ENCODE measurements at places on chromosomes 7 and 10.
A peak's percentile ranks its signal among the peaks of the same experiment; 100 is the strongest.

GRCh38 chr7:95922191-95922590, 149.8 kb downstream of the DYNC1I1 start:
- no peak for DNase-seq

GRCh38 chr7:75727881-75728593, 10.7 kb downstream of the HIP1 start:
- no peak for DNase-seq

DNA sequence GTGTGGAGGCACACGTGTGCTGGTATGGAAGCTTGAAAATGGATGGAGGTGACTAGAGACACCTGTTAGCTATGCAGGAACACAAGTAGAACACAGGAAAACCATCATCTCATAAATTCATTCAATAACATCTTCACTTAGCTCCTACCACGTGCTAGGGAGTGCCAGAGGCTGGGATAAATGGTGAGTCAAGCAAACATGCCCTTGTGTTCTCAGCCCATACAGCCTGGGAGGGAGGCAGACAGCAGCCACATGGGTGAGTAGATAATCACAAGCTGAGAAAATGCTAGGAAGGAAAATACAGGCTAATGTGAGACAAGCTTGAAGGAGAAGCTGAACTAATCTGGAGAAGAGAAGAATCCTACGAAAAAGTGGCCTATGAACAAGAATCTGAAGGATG, 468.0 kb upstream of the ZMIZ1 start:
- no peak for DNase-seq

- DNase-seq, result no peak
Observed at GRCh38 chr10:12396567-12396966, 47.2 kb downstream of the CAMK1D start.

GRCh38 chr7:73526896-73527821, 5.1 kb upstream of the BAZ1B start:
- peak; percentile 74 for DNase-seq

GRCh38 chr10:127210936-127211466, 14.6 kb upstream of the INSYN2A start:
- no peak for DNase-seq

DNA sequence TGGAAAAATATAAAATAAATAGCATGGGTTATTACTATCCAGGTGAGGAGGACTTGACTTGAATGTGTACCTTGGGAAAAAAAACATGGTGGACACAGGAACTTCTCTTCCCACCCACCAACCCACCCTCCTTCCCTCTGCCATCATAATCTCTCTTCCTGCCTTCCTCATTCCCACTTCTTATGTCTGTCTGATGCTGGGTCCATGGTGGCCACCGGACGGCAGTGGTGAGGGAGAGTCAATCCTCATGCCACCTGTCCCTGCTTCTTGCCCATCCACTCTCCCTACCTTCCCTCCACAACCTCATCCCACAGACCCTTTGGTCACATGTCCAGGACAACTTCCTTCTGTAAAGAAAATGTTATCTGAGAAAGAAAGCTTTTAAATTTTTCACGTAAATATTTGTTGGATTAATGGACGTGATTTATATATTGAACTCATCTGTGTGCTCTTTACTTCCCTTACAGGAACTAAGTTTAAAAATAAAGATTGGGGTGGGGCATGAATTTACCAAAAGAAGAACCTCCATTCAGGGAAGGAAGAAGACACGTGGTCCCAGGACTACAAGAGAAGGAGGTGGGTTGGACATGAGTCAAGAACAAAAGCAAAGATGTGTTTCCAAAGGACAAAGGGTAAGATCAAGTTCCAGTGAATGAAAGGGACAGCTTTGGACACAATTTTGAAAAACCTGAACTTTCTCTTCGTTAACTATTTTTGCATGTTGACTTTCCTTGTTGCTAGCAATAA, 104.5 kb downstream of the PIP4K2A start:
- DNase-seq, result no peak

DNA sequence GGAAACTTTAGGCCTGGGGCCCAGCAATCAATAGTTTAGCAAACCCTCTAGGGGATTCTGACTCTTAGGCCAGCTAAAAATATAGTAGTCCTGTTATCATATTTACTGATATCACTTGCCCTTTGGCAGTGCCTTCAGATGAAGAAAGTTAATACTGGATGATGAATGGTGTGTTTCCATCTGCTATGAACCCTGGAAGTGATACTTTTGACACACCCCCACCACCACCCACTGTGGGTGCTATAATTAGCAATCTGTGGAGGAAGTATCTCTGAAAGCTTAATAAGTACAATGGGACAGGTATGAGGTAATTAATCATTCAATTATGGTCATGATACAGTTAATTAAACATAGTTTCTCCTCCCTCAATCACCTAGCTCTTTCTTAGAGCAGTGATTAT, 90.4 kb upstream of the LRRTM3 start:
- DNase-seq, result no peak

DNA sequence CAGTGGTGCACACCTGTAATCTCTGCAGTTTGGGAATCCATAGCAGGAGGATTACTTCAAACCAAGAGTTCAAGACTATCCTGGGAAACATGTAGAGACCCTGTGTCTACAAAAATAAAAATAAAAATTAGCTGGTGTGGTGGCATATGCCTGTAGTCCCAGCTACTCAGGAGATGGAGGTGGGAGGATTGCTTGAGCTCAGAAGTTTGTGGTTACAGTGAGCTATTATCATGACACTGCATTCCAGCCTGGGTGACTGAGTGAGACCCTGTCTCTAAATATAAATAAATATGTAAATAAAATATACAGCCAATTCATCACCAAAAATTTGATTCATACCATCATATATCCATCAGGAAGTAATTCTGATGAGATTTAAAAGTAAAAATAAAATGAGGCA, 60.9 kb downstream of the ANKRD7 start:
- DNase-seq, result no peak

DNA sequence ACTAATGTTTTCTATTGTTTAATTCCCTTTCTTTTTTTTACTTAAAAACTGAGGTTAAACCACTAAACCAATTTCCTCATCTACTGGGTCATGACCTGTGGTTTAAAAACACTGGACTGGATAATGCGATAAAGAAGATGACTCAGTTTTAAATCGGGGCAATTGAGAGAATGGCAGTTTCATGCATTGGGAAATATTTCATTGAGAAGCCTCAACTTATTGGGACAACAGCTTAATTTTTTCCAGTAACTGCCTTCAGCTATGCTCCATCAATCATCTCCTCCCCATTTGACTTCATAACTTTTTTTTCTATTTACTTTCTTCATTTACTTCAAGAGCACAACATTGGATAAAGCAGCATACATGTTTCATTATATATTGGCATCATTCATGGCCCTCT, 61.8 kb upstream of the MET start:
- DNase-seq, result no peak

DNA sequence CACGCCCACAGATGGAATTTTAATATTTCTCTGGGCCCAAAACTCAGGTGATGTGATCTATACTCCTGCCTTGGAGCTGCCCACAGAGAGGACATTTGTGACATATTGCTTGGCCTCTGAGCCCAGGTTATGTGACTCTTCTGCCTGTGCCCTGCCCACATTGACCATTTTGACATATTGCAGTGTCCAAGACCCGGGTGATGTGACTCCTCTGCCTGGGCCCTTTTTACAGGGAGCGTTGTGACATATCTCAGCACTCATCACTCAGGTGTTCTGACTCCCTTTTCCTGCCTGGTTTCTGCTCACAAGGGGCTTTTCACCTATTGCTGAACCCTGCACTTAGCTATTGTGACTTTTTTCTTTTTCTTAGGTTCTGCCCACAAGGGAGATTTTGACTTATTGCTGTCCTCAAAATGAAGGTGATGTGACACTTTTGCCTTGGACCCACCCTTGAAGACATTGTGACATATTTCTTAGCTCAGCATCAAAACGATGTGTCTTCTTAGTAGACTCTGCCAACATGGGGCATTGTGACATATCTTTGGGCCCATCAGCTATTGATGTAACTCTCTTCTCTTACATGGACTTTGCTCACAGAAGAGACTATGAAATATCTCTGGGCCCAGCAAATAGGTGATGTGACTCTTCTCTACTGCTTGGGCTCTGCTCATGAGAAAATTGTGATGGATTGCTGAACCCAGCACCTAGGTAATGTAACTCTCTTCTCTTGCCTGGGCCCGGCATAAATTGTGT, 11.0 kb upstream of the ZNF107 start:
- no peak for DNase-seq

GRCh38 chr10:77925795-77926565, 575 bp downstream of the DLG5 start:
- DNase-seq, result peak; percentile 38

GRCh38 chr7:47901542-47901941, 46.7 kb downstream of the PKD1L1 start:
- DNase-seq, result peak; percentile 89

DNA sequence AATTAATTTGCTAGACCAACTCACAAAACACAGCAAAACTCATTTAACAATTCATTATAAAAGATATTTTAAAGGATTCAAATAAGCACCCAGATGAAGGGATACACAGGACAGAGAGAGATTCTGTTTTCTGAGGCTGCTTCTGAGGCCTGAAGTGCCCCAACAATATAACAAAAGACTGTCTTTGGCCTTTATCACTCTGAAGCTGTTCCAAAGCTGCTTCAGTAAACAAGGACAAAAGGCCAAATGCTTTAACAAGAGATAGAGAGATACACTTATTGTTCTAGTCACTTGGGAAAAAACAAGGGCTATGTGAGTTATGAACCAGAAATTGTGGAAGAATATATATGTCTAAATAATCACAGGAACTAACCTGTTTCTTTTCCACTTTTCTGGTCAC, 223.7 kb downstream of the CXCL12 start:
- DNase-seq, result no peak

DNA sequence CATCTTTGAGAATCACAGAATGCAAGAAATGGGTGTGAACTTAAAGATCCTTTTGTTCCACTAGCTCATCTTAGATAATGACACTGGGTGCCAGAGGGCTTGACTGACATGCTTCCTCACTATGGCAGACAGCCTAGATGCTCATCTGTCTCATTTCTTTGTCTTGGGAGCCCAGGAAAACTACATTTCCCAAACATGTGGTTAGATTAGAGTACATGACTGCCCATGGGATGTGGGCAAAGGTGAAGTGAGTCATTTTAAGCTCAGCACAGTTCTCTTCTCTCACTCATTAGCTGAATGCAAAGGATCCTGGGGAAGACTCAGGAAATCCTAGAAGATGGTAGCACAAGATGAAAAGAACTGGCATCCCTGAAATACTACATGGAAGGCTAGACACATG, 32.5 kb upstream of the TBX20 start:
- DNase-seq, result no peak

DNA sequence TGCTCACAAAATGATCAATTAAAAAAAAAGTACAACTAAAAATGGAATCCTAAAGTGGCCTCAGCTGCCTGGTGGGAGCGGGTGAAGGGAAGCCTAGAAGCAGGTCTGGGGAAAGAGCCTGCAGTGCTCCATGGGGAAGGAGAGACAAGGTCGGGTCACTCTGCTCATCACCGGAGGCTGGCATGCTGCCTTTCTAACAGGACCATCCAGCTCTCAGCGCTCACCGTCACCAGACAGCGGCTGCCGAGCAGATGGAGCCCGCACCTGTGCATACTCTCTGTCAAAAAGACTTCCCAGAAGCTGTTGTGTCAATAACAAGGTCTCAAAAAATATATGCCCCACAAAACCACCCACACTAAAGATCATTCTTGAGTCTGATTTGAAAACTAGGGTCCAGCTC, 112.8 kb downstream of the BAMBI start:
- DNase-seq, result no peak

DNA sequence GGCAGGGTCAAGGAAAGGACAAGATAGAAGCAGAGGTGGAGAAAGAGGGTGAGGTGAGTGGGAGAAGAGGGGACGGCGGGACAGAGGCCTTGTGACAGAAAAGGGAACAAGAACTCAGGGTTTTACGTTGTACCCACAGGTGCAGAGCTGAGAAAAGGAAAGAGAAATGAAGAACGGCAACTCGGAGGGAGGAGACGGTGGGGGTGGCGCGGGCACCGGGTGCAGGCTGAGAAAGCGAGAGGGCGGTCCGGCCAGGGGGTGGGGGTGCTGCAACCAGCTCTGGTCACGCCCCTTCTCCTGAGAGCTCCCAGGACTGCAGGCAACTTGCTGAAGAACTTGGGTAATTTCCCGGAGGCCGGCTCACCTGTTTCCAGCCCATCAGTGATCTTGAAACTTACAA, 65.3 kb downstream of the CARD11 start:
- DNase-seq, result no peak

- no peak for DNase-seq
Observed at GRCh38 chr10:35133586-35133985, 6.9 kb downstream of the CREM start.

GRCh38 chr7:77269360-77270093, 69.9 kb upstream of the FGL2 start:
- DNase-seq, result no peak

GRCh38 chr7:117129521-117129955, 176.2 kb downstream of the ST7 start:
- DNase-seq, result no peak

DNA sequence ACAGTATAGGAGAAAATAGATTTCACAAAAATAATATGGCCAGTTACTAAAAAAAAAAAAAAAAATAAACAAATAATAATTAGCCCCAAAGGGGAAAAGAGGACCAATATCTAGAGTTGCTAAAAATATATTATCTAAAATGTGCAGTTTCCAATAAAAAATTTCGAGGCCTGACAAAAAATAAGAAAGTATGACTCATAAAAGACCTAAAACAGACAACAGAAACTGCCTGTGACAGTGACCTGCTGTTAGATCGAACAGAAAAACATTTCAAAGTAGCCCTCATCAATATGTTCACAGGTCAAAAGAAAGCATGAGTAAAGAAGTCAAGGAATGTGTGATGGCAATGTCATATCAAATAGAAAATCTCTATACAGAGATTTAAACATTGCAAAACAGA, 11.8 kb upstream of the TSPAN12 start:
- DNase-seq, result no peak

DNA sequence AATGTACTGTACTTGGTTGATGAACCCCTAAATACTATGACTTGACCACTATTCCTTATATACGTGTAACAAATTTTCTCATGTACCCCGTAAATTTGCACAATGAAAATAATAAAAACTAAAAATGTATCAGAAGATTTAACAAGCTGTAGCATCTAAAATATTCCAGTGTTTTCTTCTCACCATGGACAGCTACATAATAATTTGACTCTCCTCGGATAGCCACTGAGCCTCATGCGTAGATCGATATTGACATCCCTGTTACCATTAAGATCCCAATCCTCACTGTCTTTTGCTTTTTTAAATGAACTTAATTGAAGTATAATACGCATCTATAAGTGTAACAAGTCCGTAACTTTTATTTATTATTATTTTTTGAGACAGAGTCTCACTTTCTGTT, 179.7 kb upstream of the C7orf33 start:
- no peak for DNase-seq

GRCh38 chr7:15481132-15481531, 80.7 kb downstream of the AGMO start:
- DNase-seq, result no peak

DNA sequence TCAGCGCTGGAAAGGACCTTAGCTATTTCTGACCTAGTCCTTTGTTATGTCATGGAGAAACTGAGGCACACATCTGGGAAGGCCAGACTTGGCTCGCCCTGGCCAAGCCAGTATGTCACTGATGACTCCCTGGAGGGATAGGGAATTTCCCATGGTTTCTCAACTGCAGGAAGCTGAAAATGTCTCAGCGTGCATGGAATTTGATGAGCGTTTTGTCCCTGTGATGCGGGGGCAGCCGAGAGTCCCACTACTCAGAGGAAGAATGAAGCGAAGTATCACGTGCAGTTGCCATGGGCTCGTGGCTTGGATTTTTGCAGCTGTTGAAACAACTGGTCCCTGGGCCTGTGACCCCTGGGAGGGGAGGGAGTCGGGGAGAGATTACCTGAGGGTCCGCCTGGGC, 44.8 kb downstream of the CLIP2 start:
- DNase-seq, result peak; percentile 87

- no peak for DNase-seq
Observed at GRCh38 chr7:69359003-69359700, 239.1 kb upstream of the AUTS2 start.

All from SJCRH30 (cell line).